Omental fat pad (tissue), 4 donors: ENCODE measurements at places on chromosomes 1 and 21. TPM values are rescaled to one million over a fixed set of nuclear protein-coding genes. Genes with fewer than 3 reads are reported as not detected.

CELA3B gene
- not detected for total RNA-seq

CFAP141 gene
- total RNA-seq = not detected

DENND2C gene
- total RNA-seq = 2.4 TPM

- no peak for DNase-seq
Observed at GRCh38 chr21:45863267-45863666, 118.3 kb upstream of the COL6A1 start.

DNA sequence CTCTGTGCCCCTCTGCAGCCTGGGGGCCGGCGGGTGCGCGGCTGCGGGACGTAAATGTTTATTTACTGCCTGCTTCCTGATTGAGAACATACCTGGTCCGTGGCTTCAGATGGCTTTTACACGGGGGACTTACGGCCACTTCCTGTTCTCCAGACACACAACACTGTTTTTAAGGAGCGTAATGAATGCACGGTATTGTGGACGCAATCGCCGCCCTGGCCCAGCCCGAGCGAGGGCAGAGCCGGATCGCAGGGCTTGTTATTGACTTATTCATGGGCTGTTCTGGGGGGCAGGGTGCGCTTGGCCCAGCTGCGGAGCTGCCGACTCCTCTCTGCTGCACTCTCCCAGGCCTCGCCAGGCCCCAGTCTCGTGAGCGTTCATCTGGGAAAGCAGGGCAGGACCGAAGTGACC, 52.8 kb upstream of the ACTRT2 start:
- DNase-seq = no peak

DNA sequence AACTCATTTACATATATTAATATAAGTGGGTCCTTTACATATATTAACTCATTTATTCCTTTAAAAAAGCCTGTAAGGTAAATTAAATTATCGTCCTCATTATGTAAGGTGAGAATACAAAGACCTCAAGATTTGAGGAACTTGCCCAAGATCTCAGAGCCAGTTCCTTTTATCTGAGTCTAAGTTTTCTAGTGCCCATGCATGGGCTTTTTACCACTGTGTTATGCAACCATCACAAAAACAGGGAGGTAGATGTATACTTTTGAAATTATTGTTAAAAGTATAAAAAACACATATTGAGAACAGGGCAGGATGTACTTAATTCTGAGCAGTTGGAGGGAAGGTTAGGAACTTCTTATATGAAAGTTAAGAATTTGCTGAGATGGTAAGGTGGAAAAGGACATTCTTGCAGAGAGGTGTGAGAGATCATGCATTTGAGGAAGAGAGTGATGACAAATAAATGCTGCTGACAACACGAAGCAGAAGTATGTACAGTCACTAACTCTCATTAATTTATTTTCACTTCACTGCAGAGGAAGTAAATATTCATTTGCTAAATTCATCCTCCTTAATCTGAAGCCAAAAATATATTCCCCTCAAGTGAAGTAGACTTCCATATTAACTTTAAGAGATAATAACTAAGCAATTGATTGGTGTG, 28.9 kb upstream of the LYPLAL1 start:
- no peak for DNase-seq

- no peak for DNase-seq
Observed at GRCh38 chr1:245984390-245985155, 522.5 kb downstream of the SMYD3 start.

DNA sequence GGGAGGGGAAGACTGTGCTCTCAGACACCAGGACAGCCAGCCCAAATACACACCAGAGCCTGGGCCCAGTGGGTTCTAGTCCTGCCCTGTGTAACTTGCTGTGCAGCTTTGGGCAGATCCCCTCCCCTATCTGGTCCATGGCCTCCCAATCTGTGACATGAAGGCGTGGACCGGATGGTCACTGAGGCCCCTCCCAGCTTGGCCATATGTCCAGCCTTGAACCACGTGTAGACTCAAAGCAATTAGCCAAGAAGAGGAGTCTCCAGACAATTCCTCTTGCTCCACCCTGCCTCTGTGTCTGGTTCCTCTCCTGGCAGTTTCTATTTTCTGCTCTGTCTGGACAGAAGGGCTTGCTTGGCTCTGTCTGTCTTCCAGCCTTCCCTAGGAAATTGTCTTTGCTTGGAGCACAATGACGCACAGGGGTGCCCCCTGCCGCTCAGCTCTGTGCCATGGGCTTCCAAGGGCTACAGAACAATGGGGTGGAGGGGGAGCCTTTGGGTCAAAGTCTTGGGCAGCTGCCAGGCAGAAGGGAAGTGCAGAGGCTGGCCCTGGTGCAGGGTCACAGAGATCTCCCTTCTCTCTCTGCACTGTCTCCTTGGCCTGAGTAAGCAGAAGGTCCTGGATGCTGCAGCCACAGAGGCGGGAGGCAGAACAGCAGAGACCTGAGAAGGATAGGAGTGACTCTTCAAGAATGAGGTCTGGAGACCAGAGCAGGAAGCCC, 66.1 kb downstream of the TENT5C start:
- no peak for DNase-seq

DNA sequence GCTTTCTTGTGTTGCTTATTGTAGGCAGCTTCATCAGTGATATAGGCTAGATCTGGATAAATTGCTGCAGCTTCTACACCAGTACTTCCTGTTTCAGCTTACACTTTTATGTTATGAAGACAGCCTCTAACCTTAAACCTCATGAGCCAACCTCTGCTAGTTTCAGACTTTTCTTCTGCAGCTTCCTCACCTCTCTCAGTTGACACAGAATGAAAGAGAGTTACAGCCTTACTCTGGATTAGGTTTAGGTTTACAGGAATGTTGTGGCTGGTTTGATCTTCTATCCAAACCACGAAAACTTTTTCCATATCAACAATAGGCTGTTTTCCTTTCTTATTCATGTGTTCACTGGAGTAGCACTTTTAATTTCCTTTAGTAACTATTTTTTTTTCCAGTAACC, 76.9 kb upstream of the RNPC3 start:
- DNase-seq = no peak

GRCh38 chr1:8679395-8679800, 138.0 kb downstream of the RERE start:
- DNase-seq = no peak
